Glutamatergic neuron (in vitro differentiated cells): ENCODE measurements at places on chromosomes 11 and 22.

- DNase-seq: no peak
These were observed 9.1 kb upstream of the GLYATL1B start for GRCh38 chr11:59076876-59077571.

DNA sequence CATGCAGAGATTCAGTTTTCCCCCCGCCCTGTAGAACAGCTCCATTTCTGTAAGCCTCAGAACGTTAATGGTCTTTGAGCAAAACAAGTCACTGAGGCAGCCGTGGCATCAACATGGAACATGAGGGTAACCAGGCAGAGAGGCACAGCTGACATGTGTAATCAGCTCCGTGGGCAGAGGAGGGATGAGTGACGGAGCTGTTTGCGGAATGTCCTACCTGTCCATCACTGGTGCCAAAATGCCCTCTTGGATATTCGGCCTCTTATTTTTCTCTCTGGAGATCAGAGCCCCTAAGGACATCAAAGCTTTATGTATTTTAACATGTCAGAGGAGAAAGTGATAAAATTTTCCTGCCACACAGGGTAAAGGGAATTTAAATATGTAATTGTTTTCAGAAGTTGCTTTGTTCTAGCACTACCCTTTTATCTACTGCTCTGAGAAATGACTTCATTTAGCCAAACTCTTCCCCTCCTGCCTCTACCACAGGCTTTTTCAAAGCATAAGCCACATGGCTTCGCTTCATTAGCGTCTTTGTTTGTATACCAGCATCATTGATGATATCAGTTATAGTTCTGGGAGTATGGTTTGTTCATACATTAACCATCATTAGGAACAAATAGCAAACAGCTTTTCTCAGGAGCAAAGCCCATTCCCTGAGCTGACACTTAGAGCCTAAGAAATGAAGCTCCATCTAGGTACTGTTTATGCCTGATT lies 32.9 kb downstream of the C11orf71 start:
- DNase-seq: no peak

- DNase-seq: no peak
These were observed 132.8 kb downstream of the ATXN10 start for GRCh38 chr22:45804319-45804985.

DNA sequence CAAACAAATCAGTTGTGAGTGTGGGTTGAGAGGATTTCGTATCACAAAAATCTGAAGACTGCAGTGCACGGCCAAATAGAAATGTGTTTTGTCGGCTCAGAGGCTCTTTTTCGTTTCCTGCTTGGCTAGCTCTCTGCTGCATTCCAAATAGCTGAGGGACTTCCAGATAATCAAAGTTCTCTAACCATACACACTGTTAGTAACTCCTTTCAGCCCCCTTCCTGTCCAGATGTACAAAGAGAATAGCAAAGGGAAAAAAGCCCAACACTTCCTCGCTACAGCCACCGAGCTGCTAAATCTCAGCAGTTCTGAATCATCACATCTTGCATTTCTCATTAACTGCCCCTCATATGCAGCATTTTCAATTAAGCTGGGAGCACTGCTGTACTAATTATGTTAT lies 203.1 kb downstream of the TENM4 start:
- DNase-seq: no peak

DNA sequence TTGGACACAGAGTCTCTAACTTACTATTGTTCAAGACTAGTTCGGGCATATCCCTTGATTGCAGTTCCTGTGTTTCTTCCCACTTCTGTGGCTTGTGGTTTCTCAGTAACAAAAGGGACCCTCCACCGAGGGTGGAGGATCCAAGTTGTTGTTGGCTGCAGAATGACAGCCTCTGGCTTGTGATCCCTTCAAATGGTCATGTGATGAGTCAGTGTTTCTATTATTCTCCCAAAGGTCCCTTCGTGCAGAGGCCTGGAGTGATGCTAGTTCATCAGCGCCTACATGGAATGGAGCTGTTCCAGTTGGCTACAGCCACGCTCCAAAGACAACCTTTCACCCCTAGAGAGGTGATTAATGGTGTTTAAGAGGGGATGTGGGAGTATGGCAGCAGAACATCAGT lies 2.6 kb upstream of the VWCE start:
- no peak for DNase-seq

DNA sequence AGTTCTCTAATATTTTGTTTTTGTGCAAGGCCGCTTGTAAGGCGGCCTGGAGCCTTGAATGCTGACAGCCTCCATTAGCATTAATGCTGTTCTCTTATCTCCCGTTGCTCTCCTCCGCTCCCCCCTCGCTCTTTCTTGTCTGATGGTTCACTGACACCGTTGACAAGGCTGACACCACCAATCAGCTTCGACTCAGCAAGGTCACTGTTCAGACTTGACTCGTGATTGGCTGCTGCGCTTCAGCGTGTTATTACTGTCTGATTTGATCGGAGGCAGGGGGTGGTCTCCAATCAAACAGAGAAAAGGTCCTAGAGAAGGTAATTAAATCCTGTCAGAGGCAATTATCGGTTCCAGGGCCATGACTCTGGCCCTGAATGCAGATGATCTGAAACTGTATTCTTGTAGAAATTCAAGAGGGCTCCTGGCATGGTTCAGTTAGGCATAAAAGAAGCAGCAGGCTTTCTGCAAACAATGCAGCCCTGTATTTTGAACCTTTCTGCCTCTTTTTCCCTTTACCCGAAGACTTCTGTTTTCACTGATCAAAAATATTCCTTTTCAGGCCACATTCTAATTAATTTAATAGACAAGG lies 49.3 kb upstream of the MPPED2 start:
- peak; percentile 67 for DNase-seq

DNA sequence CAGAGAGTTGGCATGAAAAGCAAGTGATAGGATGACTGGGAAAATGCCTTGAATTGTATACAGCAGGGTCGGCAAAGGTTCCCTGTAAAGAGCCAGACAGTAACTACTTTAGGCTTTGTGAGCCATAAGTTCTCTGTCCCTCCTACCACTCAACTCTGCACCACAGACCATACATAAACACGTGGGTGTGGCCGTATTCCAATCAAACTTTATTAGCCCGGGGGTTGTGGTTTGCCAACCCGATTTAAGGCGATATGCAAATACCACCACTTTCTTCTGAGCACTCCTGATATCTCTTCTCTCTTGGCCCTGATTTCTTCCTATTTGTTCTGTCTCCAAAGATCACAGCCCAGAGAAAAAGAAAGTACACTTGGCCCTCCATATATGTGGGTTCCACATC lies 87.5 kb downstream of the MN1 start:
- no peak for DNase-seq

DNA sequence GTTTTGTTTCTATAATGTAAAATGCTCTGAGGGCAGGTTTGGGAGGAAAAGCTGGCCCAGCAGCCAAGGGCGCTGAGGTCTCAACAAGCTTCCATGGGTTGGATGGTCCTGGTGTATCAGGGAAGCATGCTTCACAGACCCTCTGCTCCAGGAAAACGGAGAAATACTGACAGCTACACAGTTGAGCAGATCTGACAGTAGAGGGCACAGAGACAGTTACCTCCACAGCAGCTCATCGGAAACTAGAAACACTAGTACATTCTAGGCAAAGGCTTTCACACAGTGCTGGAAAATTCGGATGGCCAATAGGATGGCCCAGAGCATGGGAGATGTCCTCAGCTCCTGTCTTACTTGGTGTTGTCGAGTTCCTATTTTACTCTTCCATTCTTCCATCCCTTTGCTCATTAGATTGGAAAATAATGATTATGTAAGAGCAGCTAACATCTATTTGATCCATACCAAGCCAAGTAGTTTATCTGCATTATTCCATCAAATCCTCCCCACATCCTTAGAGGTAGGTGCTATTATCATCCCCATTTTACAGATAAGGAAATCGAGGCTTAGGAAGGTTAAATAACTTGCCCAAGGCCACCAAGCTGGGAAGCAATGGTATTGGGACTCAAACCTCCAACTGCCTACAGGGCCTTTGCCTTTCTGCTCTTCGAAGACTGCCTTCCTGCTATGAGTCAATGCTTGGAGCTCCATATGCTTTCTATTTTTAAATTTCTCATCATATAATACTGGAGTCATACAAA lies 28.3 kb downstream of the LMO2 start:
- DNase-seq: no peak

DNA sequence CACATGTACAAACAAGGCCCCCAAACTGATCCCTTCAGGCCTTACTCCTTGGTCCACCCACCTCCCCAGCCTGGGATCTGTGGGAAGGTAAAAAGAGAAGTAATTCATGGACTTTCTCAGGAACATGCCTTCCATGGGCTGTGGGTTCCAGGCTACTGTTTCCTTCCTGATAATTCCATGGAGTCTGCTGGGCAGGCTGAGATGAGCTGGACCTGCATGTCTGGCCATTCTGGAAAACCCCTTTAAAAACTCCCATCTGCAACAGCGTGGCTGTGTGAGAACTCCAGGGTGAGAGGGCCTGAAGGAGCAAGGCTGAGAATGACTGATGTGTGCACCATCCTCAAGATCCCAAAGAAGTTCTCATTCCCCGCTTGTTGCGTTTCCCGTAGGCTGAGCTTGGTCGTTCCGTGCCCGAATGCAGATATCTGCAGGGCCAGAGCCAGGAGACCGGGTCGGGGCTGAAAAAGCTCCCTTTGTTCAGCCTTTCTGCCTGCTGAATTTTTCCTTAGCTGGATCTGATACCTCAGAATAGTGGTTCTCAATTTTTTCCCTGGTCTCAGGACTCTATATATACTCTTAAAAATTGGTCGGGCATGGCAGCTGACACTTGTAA lies 72.9 kb downstream of the NAT10 start:
- no peak for DNase-seq

DNA sequence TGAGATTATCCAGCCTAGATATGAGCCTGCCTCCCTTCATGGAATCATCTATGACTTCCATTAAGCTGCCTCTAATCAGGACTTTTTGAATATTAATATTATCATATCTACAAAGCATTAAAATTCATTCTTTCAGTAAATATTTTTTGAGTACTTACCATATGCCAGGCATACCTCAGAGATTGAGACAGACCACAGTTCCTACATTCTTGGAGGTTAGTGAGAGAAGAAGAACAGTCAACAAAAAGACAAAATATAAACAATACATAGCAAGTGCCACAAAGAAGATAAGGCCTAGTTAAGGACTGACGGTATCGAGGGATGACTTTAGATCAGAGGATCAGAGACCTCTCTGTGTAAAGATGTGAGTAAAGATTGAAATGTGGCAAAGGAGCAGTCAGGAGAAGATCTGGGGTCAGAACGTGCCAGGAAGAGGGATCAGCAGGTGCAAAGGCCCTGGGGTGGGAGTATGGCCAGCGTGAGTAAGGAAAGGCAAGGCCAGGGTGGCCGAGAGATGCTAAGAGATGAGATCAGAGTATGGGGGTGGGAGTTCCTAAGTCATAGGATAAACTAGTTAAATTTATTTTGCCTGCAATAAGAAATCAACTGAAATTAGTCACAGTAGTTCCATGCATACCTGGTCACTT lies 15.4 kb downstream of the SLC35C1 start:
- no peak for DNase-seq

DNA sequence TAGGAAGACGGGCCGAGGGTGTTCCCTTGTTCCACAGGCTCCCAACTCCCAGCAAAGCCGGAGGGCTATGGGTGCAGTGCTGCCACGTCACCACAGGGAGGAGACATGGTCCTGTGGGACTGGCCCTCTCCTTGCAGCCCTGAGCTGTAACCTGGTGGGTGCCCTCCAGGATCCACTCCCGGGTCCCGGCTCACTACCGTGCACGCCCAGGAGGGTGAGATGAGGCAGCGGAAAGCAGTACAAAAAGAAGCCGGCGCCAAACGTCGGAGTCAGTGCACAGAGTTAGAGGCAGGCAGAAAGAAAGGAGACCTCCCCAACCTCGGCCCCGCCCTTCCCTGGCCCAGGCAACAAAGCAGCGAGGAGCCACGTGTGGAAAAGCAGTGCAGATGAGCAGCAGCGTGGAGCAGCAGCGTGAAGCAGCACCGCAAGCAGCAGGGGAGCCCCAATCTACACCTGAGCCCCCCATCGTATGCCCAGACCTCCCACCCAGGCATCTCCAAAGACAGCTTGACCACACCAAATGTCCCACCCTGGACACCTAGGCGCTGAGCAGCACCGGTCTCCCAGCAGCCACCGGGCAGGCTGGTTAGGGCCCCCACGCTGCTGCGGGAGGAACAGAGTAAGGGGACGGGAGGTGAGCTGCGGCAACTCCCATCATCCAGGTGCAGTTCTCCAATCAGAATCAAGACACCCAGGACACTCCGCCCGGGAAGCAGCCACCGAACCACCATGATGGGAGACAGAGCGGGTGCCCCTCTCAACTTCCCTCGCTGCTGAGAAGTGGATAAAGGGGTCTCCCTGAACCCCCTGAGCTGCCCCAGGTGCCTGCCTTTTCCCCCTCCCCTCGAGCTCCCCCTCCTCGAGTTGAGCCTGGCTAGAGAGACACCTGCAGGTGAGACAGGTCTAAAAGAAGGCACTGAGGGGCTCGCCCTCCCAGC lies 28.8 kb downstream of the IGSF9B start:
- DNase-seq: peak; percentile 88

DNA sequence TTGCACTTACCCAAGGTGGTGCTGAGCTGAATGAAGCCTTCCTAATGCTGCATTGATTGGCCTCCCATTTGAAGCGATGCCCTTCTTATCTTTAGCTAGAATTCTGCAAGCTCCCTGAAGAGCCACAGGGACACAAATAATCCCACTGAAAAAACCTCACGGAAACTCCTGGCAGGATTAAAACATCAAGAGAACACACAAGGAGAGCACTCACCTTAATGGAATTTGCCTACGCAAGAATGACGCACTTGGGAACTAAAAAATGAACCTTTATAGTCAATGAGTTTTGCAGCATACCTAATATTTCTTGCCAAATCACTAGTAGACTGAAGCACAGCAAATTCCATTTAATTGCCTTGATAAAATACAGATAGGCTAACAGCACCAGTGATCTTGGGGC lies 232.8 kb upstream of the UBASH3B start:
- no peak for DNase-seq

GRCh38 chr11:128415539-128415938 lies 171.8 kb downstream of the ETS1 start:
- DNase-seq: no peak

GRCh38 chr11:12686246-12687060 lies 12.2 kb downstream of the TEAD1 start:
- DNase-seq: no peak

- DNase-seq: no peak
These were observed 28.6 kb downstream of the GNAZ start for GRCh38 chr22:23098718-23099530.

DNA sequence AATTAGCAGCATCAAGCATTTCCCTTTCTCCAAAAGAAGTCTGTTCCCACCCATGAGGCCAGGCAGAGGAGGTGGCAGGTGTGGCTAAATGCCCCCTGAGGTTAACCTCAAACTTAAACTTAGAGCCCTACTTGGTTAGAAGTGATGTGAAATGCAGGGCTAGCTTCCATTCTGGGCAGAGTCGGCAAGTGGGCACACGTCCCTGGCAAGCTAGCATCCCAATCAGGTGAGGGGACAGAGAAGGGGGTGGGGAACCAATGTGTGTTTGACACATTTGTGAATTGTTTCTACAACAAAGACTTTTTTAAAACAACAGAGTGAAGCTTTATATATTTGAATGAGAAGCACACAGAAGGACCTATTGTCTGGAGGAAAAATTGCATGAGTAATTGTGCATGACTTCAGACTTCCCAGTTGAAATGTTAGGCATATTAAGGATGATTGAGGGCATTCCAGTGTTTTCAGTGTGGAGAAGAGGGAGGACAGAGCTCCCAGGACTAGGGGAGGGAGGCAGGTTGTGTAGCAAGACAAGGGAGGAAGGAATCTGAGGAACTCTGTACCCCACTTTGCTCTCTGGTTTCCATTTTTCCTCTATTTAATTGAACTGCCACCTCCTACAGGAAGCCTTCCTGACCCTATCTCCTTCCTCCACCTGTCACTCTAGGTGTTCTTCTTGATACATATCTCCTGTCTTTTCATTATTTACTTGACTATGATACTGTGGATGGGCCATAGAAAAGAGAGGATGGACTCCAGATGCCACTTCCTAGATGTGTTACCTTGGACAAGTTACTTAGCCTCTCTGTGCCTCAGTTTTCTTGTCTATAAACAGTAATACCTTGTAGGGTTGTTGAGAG lies 83.3 kb upstream of the PICALM start:
- DNase-seq: no peak
